ENCODE measurements at places on chromosomes 6 and 20. TPM values are rescaled to one million over a fixed set of nuclear protein-coding genes. Genes with fewer than 3 reads are reported as not detected.

DNA sequence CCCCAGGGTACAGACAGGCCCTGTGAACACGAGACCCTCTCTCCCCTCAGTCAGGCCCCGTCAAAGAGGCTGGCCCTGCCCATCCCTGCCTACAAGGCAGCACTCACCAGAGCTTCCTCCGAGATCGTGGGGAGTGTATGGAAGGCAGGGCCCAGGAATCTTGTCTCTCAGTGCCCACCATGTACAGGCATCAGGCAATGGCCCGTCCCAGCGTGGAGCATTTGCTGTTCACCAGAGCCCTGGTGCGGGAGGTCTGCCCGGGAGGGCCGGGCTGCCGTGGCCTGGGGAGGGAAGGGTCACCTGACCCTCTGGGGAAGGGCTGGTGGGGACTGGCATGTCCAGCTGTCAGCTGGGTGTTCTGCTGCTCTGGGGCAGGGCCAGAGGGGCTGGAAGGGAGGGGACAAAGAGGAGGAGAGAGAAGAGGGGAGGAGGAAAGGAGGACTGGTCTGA is at the start of gene IP6K3:
IP6K3 (minus strand) TSS at position 255 of the 450 bp plus-strand sequence. CDS start 11,429 bp downstream, outside the sequence.
- DNase-seq: no peak

GRCh38 chr6:659716-660581 is 3.0 kb upstream of the HUS1B start:
- peak; percentile 3 for DNase-seq

DNA sequence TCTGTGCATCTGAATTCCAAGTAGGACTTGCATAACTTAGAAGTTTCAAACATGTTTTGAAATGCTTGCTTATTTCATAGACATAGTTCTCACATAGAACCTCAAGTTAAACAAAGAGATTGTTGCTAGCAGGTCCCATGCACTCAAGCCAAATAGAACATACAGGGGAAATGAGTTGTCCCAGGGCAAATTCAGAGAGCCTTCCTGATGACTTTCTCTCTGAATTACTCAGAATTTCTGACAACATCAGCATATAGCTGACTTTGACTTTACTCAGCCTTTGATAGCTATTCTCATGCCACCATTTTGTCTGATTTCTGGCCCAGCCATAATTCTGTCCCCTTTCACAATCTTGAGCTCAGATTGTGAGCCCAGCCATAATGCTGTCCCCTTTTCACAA is 333.2 kb upstream of the PLCB4 start:
- no peak for DNase-seq

DNA sequence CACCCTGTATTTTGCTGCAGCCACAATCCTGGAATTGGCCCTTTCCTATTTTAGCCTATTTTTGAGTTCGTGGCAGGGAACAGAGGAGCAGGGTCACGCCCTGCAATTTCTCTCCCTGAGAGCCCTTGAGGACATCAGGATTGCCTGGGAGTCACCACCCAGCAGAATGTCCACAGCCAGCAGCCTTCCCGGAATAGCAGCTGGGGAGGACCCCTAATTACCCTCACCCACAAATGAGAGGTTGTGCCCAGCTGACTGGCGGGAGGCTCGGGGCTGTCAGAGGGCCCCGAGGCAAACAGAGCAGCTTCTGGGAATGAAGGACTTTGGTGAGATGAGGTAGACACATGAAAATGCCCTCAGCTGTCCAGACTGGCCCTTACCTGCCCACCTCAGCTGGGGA is 165.1 kb downstream of the PREX1 start:
- no peak for DNase-seq

DNA sequence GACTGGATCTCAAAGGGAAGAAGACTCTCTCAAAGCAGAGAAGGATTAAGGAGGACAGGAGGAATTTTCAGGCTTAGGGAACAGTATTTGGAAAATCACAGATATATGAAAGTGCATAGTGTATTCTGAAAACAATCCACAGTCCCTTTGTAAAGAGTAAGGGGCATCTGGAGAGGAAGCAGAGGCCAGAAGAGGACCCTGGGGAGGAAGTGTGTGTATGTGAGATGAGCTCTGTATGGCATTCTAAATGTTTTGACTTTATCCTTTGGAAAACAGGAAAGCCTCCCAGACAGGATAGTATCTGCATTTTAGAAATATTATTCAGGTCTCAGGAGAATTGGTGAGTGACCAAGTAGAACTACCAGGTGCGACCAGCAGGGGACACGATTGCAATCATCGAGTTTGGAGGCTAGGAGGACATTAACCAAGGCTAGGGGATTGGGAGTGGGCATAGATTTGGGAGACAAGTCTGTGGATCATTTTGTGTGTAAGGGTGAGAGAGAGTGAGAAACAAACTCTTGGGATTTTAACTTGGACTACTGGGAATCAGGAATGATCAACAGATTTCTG is 38.3 kb upstream of the FAM184A start:
- no peak for DNase-seq

GRCh38 chr20:8066662-8067061 is 47.1 kb upstream of the TMX4 start:
- peak; percentile 43 for DNase-seq

- no peak for DNase-seq
Measured at GRCh38 chr6:161215876-161216615, 57.8 kb downstream of the AGPAT4 start.

DNA sequence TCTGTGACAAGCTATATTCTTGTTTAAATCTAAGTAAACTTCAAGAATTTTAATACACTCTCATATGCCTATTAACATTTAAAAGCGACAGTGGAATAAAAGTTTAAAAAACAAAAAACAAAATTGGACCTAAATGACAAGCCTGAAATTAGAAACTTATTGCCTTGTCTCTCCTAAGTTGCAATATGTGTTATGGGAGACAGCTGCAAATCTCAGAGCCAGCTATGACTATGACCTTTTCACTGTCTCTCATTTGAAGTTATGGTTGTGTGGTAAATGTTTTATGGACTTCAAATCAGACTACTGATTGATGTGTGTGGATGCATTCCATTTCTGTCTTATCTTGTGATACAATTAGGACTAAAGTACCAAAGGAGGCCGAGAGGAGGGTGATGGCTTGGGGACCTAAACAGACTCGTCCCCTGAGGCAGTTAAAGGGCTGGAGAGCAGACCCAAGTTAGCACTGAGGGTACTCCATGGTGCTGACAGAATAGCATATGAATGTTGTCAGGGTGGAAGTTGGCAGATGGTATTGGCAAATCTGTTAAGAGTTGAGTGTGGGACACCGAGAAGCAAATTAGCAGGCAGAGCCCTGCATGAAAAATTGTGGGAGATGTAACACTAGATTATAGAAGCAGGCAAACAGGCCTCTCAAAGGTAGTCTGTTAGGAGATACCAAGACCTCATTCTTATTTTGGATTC is 930.1 kb upstream of the MAN1A1 start:
- no peak for DNase-seq

DNA sequence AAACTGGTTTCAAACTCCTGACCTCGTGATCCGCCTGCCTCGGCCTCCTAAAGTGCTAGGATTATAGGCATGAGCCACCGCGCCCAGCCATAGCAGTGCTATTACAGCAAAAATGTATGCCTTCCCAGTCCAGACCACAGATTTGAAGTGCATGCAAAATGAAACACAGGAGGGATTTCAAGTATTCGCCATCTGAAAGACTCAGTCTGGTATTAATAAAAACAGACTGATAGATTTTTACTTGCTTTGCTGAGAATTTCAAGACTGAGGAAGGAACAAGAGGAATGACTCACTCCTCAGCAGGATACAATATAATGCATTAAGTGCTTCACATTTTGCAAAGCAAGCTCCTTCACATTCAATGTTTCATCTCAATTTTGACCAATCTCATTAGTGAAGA is 134.9 kb downstream of the TMEM200A start:
- DNase-seq: no peak

- DNase-seq: no peak
Measured at GRCh38 chr6:32327103-32327502, 44.6 kb downstream of the TSBP1 start.

GRCh38 chr6:45461486-45461885 is 83.8 kb upstream of the SUPT3H start:
- no peak for DNase-seq

GRCh38 chr20:48531505-48531904 is 296.3 kb downstream of the PREX1 start:
- DNase-seq: no peak

GRCh38 chr6:129186988-129187387 is 304.1 kb downstream of the LAMA2 start:
- no peak for DNase-seq

- no peak for DNase-seq
Measured at GRCh38 chr6:149236589-149236988, 80.9 kb upstream of the TAB2 start.

GRCh38 chr20:60882836-60883235 is 369.2 kb upstream of the CDH4 start:
- DNase-seq: no peak

DNA sequence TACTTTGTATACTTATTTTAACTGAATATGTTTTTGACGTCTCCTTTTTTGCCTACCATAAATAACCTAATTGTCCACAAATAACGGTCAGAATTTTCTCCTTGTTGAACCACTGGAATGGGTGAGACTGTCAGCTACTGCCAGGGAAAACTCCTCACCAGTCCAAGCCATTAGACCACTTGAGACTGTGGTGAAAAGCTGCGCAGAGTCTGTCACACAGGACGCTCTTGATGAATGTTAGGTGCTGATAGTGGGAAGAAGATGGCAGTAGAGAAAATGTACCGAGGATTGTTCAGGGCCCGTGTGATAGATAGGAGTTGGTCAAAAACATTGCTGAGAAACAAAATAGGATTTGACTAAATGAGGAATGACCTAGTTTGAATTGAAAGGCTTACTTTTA is 75.6 kb upstream of the KIF25 start:
- DNase-seq: no peak

- no peak for DNase-seq
Measured at GRCh38 chr20:36851490-36851889, 24.4 kb upstream of the TLDC2 start.

The PBOV1 gene
- not detected for total RNA-seq

The ZMYND8 gene
- 35.6 TPM for total RNA-seq

Data from HT-29 (cell line).